ENCODE measurements at places on chromosomes 6 and 20.

DNA sequence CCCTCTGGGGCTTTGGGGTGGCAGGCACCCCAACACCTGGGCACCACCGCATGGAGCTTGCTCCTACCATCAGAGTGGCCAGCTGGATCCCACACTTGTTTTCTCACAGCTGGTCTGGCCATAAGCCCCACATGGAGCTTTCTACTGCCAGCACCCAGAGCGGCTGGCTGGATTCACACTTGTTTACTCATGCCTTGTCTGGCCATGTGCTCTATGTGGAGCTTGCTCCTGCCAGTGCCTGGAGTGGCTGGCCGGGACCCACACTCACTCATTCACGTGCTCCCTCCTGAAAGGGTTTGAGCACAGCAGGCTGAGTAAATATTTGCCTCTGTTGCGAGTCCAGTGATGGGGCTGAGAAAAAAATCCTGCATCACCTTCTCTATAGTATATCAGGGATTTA, 487.0 kb downstream of the CD109 start:
- DNase-seq: no peak

DNA sequence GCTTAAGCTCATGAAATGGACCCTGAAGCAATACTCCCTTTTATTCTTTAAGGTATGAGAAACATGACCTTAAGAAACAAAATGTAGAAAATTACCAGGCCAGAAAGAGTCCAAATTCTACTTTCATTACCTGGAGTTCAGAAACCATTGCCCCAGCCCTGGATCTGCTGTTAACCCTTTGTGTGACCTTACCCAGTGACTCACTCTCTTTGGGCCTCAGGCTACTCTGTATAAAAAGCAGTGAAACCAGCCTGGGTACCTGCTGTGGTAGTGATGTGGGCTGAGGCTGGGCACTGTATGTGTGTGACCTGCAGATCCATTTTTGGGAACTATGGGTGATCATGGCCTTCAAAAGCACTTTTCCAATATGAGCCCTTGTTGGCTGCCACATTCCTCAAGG, 47.2 kb downstream of the SLC9A8 start:
- DNase-seq: no peak

DNA sequence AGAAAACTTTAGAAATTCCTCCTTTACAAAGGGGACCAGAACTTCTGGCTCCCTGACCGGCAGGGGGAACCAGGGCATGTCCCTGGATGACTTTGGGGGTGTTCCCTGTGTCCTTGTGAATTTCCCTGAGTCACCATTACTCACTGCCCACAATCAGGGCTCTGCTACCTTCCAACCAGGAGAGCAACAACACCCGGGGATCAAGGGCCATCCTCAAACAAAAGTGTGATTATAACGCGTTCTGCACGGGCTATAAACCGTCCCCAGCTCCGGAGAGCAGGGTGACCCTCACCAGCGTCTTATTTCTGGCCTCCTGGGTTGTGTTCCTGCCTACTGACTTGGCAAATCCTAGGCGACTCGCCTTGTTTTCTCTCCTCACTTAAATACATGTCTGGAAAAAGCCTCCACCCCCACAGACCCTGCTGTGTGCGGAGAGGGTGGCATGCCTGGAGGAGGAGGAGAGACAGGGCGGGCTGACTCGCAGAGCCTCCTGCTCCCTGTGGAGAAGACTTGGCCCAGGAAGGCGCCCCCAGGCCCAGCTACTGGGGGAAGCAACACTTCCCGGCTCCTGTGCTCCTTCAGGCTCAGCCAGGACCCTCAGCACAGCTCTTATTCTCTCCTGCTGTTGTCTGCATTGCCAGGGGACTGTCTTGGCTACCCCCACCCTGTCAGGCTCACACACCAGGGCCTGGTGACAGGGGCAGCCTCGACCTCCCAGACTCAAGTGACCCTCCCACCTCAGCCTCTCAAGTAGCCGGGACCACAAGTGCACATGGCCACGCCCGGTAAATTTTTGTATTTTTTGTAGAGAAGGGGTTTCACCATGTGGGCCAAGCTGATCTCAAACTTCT, 54.1 kb downstream of the FGD2 start:
- no peak for DNase-seq

GRCh38 chr6:157679605-157680580, 143.2 kb upstream of the SNX9 start:
- DNase-seq: no peak

GRCh38 chr6:52741872-52742271, 21.4 kb downstream of the GSTA2 start:
- no peak for DNase-seq

DNA sequence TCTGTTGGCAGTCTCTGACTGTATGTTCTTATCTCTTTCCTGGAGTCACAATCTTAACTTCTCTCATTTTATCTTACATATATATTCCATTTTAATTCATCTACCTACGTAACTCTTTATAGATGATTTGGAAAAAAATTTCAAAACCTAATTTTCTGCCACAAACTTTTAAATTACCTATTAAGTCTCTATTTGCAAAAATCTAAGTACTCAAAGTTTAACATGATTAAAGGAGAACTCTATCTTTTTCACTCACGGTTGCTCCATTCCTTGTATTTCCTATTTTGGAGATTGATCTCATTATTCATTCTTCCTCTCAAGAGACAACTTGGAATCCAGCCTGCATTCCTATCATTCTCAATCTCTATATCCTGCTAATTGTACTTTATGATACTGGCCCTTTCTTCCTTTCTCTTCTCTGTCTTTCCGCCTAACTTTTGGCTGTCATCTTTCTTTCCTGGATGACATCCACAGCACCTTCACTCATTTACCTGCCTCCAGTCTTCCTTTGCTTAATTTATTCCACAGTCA, 1071.1 kb upstream of the CITED2 start:
- DNase-seq: no peak

DNA sequence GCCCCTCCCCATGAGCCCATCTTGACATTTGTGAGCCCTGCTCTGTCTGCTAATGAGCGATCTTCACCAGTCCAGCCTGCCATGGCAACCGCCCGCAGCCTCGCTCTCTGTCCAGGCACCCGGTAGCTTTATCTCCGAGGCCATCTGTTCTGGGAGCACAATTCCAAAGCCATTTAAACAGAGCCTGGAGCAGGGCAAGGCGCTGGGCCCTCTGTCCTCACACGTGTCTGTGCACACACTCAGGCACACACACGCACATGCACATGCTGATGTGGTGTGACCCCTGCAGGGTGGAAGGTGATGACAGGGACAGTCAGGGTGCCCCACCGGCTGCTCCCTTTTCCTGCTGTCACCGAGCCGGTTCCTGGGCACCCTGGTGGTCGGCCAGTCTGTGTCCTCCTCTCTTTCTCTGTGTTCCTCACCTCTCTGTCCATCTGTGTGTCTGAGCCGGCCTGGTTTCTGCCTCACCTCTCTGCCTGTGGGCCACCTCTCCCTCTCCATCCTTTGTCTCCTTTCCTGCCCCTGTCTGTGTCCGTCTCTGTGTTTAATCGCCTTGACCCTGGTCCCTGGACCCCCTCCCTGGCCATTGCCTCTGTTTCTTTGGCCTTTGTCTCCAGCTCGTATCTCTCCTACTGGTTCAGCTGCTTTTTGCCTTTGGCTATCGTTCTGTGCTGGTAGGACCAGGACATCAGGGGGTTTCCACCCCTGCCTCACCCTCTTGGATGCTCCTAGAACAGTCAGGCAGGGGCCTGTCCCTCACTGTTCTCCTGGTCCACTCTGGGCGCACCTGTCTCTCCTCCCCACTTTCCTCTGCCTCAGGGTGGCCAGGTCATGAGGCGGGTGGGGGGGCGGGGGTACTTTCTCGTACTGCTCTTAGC, 8.8 kb upstream of the MYT1 start:
- no peak for DNase-seq

- DNase-seq: no peak
Observed at GRCh38 chr6:158517581-158517980, 42.3 kb upstream of the TMEM181 start.

- DNase-seq: no peak
Observed at GRCh38 chr6:4610256-4610655, 165.9 kb upstream of the CDYL start.

GRCh38 chr6:30769088-30769852, 24.9 kb upstream of the IER3 start:
- no peak for DNase-seq

- DNase-seq: no peak
Observed at GRCh38 chr6:3575166-3575565, 118.3 kb upstream of the SLC22A23 start.

All from NCI-H526 (cell line).